ENCODE measurements at places on chromosomes 16 and 17. TPM values are rescaled to one million over a fixed set of nuclear protein-coding genes. Genes with fewer than 3 reads are reported as not detected.

METTL2A gene
- total RNA-seq: 24.3 TPM

LRRC75A gene
- 5.7 TPM for total RNA-seq

- no peak for DNase-seq
Observed at GRCh38 chr17:63758428-63758827, 15.0 kb downstream of the CCDC47 start.

GRCh38 chr17:77210331-77210730 is 69.6 kb downstream of the SEC14L1 start:
- no peak for DNase-seq

GRCh38 chr17:42088736-42089135 is 9.5 kb downstream of the ZNF385C start:
- no peak for DNase-seq

GRCh38 chr16:528111-529011 is 849 bp downstream of the CAPN15 start:
- DNase-seq: no peak

DNA sequence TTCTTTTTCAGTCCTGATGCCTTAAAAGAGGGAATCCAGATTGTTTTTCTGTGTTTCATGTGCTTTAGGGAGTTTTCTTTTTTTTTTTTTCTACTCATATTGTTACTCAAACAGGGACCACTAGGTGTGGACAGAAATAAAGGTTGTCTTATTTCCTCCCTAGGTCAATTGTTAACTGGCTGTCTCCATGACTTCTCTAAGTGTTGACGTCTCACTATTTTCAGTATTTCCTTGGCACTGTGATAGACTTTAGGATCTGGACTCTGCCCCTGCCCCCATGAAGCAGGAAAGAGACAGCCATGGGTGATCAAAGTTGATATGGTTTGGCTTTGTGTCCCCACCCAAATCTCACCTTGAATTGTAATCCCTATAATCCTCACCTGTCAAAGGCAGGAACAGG is 73.7 kb downstream of the AKAP1 start:
- no peak for DNase-seq

TP53TG3F gene
- total RNA-seq: not detected

G6PC1 gene
- total RNA-seq: not detected

- DNase-seq: no peak
Observed at GRCh38 chr16:64098451-64098850, 1023.4 kb downstream of the CDH11 start.

DNA sequence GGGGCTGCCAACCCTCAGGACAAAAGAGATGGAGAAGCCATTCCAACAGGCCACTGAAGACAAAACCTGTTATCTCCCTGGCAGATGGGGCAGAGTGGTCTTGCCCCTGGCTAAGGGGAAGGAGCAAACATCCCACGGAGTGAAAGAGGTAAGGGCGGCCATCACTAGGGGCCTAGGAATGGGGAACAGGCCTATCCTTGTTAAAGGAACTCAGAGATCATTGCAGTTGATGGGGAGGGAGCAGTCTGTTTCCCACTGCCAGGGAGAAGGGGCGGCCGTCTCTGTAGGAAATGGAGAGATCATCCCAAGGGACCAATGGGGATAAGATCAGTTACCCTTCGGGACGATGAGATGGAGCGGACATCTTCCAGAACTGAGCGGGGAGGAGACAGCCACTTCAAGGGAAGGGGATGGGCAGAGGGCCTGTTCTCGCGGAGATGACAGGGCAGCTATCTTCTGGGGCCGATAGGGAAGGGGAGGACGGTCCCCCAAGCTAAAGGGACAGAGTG is 581 bp upstream of the TMEM208 start:
- no peak for DNase-seq

- no peak for DNase-seq
Observed at GRCh38 chr17:78954684-78955083, 25.0 kb downstream of the LGALS3BP start.

- DNase-seq: no peak
Observed at GRCh38 chr17:69552986-69553667, 138.6 kb downstream of the MAP2K6 start.

ADAMTS18 gene
- total RNA-seq: 6.7 TPM

C17orf58 gene
- total RNA-seq: 33.4 TPM

KCNJ18 gene
- not detected for total RNA-seq

ALOX12 gene
- not detected for total RNA-seq

DNA sequence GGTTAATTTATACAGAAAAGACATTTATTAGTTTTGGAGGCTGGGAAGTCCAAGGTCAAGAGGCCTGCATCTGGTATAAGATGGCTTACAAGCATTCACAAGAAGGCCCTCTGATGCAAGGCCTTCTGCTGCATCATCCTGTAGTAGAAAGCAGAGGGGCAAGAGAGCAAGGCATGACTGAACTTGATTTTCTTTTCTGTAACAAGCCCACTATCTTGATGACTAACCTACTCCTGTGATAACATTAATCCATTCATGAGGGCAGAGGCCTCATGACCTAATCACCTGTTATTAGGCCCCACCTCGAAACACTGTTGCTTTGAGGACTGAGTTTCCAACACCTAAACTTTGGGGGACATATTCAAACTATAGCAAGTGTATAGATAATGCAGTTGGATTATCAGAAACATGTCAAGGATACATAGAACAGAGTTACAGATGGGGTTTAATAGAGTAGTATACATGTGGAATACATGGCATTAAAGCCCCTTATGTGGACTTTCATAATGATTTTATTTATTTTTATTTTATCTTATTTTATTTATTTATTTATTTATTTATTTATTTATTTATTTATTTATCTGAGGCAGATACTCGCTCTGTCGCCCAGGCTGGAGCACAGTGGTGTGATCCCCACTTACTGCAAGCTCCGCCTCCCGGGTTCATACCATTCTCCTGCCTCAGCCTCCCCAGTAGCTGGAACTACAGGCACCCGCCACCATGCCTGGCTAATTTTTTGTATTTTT is 88.2 kb downstream of the CHD9 start:
- no peak for DNase-seq

FNDC8 gene
- total RNA-seq: not detected

SCNN1B gene
- 3.0 TPM for total RNA-seq
